NCI-H1092 (cell line): ENCODE measurements at places on chromosomes 2 and 18.

DNA sequence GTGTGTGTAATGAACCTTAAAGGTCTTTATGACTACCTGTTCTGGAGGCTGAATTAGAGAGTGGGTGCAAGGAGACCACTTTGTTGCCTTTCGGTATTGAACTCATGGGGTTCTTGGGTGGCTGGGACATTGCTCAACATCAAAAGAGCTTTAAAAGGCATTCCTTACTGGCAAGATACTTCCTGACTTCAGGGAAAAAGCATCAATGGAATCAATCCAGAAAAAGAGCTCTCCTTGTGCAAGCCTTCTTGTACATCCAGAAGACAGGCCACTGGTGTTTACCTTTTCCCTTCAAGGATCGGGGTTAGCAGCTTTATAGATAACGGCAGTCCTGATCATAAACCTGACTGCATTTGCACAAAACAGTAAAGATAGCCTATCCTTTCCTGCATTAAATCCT is 9.5 kb downstream of the PNO1 start:
- no peak for DNase-seq

DNA sequence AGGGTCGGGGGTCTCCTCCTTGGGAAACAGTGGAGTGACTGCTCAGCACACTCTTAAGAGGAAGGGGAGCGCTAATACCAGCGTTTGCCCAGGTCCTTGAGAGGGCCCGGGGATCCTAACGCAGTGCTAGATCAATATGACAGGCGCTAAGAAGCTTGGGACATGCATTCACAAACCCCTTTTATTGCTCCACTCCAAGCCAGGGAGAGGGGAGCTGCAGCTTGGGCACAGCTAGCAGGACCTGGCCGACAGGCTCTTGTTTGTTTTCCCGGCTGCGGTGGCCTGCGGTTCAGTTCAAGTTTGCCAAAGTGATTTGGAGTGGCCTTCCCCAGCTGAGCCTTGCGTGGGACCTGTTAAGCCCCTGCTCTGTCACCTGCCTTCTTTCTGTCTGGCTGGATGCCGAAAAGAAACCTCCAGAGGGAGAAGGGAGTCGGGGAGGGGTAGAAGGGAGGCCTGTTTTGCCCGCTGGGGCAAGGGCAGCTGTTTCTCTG is 152.1 kb downstream of the GLI2 start:
- no peak for DNase-seq

DNA sequence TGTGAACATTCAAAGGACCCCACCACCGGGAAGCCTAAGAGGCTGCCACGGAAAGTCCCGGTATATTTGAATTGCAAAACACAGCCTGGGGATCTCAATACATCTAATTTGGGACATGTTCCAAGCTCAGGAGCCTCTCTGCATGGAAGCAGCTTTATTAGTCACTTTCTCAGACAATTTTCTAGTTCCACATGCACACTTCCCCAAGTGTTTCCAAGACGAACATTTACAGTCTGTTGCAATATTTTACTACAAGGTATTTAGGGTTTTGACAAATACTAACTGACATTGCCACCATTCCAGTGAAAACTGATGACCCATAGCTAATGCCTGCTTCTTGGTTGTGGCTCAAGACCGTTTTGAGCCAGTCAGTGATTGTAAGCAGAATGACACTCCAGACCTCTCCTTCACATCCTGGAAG is 145.3 kb downstream of the NCKAP5 start:
- DNase-seq = no peak

- no peak for DNase-seq
Observed at GRCh38 chr2:16318474-16319195, 347.0 kb downstream of the CYRIA start.

DNA sequence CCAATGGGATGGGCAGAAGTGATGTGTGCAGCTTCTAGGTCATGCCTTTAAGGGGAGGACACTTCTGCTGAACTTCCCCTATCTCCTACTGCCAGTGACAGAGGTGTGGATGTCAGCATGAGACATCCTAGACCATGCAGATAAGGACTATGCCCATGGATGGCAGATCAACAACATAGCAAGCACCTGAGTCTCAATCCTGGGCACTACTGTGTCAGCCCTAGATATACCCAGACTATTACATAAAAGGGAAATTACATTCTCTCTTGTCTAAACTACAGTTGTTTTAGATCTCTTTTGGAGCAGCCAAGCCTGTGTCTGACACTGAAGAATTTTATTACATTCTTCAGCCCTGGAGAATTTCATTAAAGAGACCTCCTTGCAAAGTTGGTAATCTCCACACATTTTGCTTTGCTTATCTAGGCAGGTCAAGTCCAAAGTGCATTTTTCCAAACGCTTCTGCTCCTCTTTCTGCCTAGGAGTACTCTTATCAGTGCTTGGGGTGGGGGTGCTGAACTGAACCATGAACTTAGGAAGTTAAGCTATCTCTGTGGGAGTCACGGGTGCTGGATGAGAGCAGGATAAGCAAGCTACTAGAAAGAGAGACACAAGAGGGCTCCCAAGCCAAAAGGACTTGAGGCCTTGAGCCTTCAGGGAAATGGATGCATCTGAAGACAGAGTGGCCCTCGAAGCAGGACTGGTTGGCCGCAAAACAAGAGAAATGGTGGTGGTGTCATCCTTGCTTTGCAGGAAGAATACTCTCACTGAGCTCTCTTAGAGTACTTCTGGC is 95.2 kb upstream of the SPRED2 start:
- no peak for DNase-seq

DNA sequence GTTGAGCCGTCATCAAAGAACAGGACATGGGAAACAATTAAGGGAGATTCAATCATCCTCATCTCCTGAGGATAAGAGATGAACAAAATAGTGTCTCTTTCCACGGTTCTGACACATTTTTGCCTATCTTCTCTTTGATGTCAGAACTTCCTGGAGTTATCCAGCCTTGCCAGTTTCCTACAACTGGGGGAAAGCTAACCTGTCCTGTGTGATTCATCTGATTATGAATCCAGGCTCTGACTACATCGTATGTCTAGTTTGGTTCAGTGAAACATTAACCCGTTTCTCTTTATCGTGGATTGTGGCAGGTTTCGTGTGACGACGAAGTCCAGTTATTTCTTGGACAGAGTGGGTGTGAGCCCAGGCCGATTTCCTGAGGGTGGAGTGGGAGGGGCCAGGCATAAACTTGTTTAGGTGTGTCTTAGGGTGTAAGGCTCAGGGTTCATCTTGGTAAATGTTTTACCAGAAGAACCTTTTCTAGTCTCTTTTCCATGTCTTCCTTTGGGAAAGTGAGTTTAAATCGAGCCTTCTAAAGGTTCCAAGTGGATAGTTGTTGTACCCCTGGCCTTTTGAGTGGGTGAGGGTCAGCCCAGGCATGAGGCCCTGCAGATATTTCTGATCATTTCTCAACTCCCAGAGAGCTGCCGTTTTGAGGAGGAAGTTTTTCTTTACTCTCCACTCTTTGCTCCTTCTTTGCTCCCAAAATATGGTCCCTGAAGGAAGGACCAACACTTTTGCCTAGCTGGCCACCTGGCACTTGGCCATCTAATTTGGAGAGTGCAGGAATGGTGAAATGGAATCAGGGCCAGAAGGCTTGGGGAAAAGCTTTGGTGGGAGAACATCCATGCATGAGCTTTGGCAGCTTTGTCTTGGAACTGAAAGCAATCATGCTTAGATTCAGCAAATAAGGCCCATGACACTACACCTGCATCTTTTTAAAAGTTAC is 50.4 kb upstream of the FZD5 start:
- no peak for DNase-seq

GRCh38 chr2:170391018-170391417 is 213.1 kb downstream of the MYO3B start:
- no peak for DNase-seq

- DNase-seq = no peak
Observed at GRCh38 chr2:20414806-20415205, 32.1 kb upstream of the RHOB start.

DNA sequence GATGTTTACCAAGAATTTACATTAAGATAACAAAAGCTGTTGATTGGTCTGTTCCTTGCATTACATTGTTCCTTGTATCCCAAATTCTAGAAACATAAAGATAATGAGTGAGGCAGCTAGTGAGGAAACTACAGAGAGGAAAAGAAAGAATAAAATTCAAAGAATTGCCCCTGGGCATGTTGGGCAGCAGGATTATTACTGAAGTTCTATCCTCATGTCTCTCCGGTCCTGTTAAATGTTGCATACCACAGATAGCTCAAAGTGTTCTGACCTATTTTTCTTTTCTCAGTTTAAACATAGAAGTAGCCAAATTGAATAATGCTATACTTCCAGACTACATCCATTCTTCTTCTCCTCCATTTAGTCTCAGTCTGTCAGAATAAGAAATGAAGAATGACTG is 58.2 kb upstream of the DYNC1I2 start:
- no peak for DNase-seq

GRCh38 chr18:44743631-44744030 is 62.9 kb downstream of the SETBP1 start:
- DNase-seq = no peak

DNA sequence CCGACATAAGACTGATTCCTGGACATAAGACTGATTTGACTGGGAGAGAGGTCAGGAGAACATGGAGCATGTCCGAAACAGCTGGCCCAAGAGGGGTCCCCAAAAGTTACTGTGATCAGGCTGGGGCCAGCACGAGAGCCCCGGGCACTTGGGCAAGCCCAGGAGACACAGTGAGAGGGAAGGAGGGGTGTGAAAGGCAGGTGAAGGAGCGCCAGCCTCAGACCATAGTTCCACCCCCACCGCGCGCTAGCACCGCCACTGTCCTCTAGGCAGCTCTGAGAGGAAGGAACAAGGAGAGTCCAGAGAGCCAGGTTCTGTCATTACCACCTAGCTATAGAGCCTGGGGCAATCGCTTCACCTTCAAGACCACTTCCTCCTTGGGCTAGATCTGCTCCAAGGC is 78.2 kb upstream of the DAPL1 start:
- no peak for DNase-seq

- peak; percentile 10 for DNase-seq
Observed at GRCh38 chr18:7272311-7273049, 41.6 kb downstream of the LRRC30 start.
